ENCODE measurements at places on chromosomes 1 and 21. TPM values are rescaled to one million over a fixed set of nuclear protein-coding genes. Genes with fewer than 3 reads are reported as not detected.

DNA sequence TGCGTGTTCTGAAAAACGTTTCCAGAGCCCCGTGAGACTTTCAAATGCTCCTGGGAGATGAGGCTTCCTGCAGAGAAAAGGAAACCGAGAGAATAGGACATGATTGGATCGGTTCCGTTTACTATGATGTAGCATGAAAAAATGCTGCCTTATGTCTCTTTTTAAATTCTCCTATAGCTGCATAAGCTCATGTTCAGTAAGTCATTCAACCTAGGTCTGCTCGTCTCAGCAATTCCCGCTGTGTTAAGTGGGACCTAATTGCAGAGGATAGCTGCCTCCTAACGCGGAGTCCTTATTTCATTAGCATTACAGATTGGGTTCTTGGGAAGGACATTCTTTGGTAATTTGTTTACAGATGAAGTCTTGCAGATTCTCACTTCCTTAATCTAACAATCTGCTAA, 165.3 kb downstream of the GALNT2 start:
- DNase-seq: no peak
- H3K4me3 ChIP-seq: peak overlapping the region; percentile 27
- H3K36me3 ChIP-seq: peaks cover 15% of the 10 kb centered on the region
- peak overlapping the region; percentile 80 for H3K27ac ChIP-seq

GRCh38 chr1:241172486-241172885, 184.5 kb downstream of the RGS7 start:
- H3K4me3 ChIP-seq: no peak overlapping the region
- H3K36me3 ChIP-seq: no peaks in the 10 kb centered on the region
- no peaks in the 10 kb centered on the region for H3K27me3 ChIP-seq
- no peak overlapping the region for H3K27ac ChIP-seq

GRCh38 chr21:32459972-32460371, 47.5 kb downstream of the EVA1C start:
- H3K36me3 ChIP-seq: peaks cover 78% of the 10 kb centered on the region
- no peak overlapping the region for H3K4me3 ChIP-seq
- peaks cover 29% of the 10 kb centered on the region for H3K4me1 ChIP-seq
- DNase-seq: no peak
- no peak overlapping the region for H3K27ac ChIP-seq
- H3K27me3 ChIP-seq: no peaks in the 10 kb centered on the region

GRCh38 chr1:206080026-206080820, 27.2 kb downstream of the RHEX start:
- no peak overlapping the region for H3K27ac ChIP-seq
- DNase-seq: no peak
- H3K36me3 ChIP-seq: no peaks in the 10 kb centered on the region
- H3K27me3 ChIP-seq: no peaks in the 10 kb centered on the region
- H3K4me3 ChIP-seq: no peak overlapping the region
- H3K4me1 ChIP-seq: no peaks in the 10 kb centered on the region

DNA sequence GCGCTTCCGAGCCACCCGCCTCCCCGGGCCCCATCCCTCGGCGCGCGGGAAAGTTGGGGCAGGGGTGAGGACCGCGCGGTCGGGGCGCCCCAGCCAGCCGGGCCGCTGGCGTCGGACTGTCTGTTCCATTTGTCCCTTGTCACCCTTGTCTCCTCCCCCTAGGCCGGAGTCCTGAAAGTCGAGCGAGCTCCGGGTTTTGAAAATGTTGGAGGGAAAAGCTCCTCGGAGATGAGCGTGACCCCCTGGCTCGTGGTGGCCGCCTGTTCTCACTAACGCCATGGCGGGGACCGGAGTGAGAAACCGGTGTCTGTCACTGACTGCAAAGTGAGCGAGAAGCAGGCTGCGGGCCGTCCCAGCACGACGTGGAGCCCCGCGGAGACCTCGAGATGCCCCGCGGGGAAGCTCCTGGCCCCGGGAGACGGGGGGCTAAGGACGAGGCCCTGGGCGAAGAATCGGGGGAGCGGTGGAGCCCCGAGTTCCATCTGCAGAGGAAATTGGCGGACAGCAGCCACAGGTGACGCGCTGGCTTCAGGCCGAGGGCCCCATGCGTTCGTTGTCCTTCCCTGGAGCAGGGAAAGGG, 491 bp downstream of the PER3 start:
- H3K4me3 ChIP-seq: peak overlapping the region; percentile 66
- H3K27me3 ChIP-seq: no peaks in the 10 kb centered on the region
- DNase-seq: peak; percentile 60

- H3K27ac ChIP-seq: no peak overlapping the region
- no peak overlapping the region for H3K4me3 ChIP-seq
- H3K36me3 ChIP-seq: no peaks in the 10 kb centered on the region
- DNase-seq: no peak
These were observed 130.5 kb downstream of the TMEM53 start for GRCh38 chr1:44543786-44544185.

DNA sequence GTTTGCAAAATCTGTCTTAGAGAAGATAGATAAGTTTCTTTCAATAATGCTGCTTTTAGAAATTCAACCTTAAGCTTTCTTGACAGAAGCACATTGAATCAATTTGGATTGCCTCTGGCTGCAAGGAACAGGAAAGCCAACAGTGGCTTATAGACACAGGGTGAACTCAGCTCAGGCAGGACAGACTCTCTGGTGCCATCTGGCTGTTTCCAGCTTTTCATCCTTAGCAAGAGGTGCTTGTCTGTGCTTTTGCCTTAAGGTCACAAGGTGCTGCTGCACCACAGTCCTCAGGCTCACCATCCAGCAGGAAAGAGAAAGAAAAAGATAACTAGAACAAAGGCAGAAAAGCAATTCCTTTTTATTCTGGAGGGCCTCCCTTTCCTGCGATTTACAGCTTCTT, 93.7 kb upstream of the ETS2 start:
- H3K27ac ChIP-seq: no peak overlapping the region
- no peaks in the 10 kb centered on the region for H3K27me3 ChIP-seq
- no peaks in the 10 kb centered on the region for H3K4me1 ChIP-seq
- no peaks in the 10 kb centered on the region for H3K36me3 ChIP-seq
- no peak overlapping the region for H3K4me3 ChIP-seq

- H3K4me3 ChIP-seq: no peak overlapping the region
- H3K4me1 ChIP-seq: no peaks in the 10 kb centered on the region
- H3K27me3 ChIP-seq: no peaks in the 10 kb centered on the region
- H3K36me3 ChIP-seq: no peaks in the 10 kb centered on the region
- no peak overlapping the region for H3K27ac ChIP-seq
These were observed 37.4 kb downstream of the UBE2T start for GRCh38 chr1:202304375-202304774.

GRCh38 chr1:40711465-40712404, 20.2 kb downstream of the NFYC start:
- H3K4me1 ChIP-seq: peaks cover 86% of the 10 kb centered on the region
- H3K36me3 ChIP-seq: no peaks in the 10 kb centered on the region
- DNase-seq: no peak
- H3K27ac ChIP-seq: peak overlapping the region; percentile 80

- no peak overlapping the region for H3K27ac ChIP-seq
- H3K4me1 ChIP-seq: no peaks in the 10 kb centered on the region
- H3K36me3 ChIP-seq: no peaks in the 10 kb centered on the region
- no peak for DNase-seq
- H3K27me3 ChIP-seq: no peaks in the 10 kb centered on the region
These were observed 351.9 kb downstream of the ADGRL2 start for GRCh38 chr1:82152356-82153271.

- no peak for DNase-seq
- H3K36me3 ChIP-seq: no peaks in the 10 kb centered on the region
- no peaks in the 10 kb centered on the region for H3K27me3 ChIP-seq
- H3K4me3 ChIP-seq: no peak overlapping the region
These were observed 40.5 kb upstream of the SLC35F3 start for GRCh38 chr1:233863901-233864545.

DNA sequence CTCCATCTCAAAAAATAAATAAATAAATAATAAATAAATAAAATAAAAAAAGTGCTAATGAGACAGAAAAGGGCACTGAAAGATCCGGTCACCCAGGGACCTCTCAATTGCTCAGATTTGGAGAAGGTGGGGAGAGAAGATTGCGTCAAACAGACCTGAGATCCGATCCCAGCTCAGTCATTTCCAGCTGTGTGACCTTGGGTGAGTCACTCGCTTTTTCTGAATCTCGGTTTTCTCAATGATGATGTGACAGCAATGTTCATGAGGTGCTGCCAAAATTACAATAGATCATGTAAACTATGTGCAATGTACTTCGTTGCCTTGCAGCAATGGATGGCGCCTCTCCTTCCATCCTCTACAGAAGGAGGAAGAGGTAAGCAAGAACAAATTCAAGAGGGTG, 11.1 kb upstream of the MEF2D start:
- peaks cover 41% of the 10 kb centered on the region for H3K4me1 ChIP-seq
- DNase-seq: no peak
- no peak overlapping the region for H3K4me3 ChIP-seq
- H3K36me3 ChIP-seq: no peaks in the 10 kb centered on the region
- no peaks in the 10 kb centered on the region for H3K27me3 ChIP-seq

- H3K36me3 ChIP-seq: no peaks in the 10 kb centered on the region
- no peak overlapping the region for H3K27ac ChIP-seq
- H3K4me3 ChIP-seq: no peak overlapping the region
These were observed 18.6 kb downstream of the C8A start for GRCh38 chr1:56873213-56873612.

GRCh38 chr1:46535063-46535462, 16.4 kb downstream of the KNCN start:
- H3K4me3 ChIP-seq: no peak overlapping the region
- no peaks in the 10 kb centered on the region for H3K36me3 ChIP-seq
- H3K4me1 ChIP-seq: peaks cover 4% of the 10 kb centered on the region
- H3K27me3 ChIP-seq: peaks cover 57% of the 10 kb centered on the region
- H3K27ac ChIP-seq: no peak overlapping the region

DNA sequence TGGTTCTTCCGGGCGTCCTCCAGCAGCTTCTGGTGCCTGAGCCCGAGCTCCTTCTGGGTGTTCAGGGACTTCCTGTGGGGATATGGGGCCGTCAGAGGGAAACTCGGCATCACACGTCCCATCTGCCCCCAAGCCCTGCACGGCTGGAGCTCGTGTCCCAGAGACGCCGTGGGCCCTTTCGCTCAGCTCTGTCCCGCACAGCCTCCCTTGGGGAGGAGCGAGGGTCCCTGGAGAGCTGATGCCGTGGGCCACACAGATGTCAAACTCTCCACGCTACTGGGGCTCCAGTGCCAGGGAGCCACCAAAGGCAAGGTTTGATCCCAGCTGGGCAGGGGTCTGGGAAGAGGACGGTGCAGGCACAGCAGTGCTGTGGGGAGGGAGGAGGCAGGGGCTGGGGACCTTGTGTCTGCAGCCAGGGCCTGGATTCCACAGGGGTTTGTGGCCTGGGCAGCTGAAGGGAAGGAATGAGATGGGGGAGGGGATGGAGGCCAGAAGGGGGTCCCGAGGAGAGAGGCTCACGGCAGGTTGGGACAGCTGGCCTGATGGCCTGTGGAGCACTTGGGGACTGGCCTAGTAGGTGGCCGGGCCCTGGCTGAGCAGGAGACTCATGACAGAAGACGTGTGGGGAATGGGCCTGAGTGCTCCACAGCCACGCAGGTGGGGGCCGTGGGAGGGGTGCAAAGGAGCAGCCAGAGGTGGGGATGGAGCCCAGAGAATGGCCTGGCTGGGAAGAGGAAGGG, 30.4 kb downstream of the CFAP74 start:
- H3K4me1 ChIP-seq: no peaks in the 10 kb centered on the region
- no peak overlapping the region for H3K27ac ChIP-seq
- H3K27me3 ChIP-seq: peaks cover 4% of the 10 kb centered on the region
- no peak for DNase-seq

DNA sequence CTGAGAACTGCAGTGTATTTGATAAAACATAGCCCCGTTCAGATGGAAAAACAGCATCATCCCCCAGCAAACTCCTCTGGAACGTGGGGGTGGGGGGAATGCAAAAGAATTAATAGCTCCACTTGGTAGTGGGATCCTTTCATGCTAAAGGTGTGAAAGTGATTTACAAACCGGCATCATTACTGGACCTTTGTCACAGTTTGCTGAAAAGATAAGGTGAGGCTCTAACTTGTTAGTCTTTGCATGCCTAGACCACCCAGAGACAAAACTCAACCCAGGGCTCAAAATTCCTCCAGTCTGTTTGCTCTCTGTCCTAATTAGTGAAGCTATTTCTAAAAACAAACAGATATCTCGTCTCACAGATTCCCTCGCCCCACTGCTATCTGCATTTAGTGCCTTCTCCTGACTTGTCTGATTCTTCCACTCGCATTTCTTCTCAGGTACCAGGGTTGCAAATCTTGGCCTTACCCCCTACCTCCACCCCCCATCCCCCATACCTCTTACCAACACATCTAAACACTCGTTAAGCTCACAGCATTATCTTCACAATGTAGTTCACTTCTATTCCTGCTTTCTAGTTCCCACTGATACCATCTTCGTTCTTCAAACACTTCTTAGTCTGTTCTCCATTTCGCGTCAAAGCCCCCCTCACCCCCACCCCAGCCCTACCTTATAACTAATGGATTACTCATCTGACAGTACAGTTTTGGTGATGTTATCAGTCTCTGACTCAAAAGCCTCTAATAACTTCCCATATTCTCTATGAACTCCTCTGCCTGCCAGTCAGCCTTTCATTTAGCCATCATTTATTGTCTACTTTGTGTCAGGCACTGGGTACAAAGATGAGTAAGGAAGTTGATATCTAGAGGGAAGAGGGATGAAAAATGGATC, 11.8 kb downstream of the IER5 start:
- no peak overlapping the region for H3K27ac ChIP-seq
- H3K4me3 ChIP-seq: no peak overlapping the region
- no peak for DNase-seq

DNA sequence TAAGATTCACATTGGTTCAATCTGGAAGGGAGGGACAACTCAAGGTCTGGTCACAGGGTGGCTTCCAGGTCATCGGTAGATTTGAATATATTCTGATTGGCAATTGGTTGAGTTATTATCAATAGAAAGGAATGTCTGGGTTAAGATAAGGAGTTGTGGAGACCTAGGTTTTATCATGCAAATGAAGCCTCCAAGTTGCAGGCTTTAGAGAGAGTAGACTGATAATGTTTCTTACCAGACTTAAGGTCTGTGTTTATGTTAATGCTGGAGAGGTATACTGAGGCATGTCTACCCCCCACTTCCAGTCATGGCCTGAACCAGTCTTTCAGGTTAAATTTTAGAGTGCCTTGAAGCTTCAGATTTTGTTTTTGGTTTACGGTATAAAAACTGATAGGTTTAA, 29.7 kb downstream of the USP25 start:
- H3K36me3 ChIP-seq: no peaks in the 10 kb centered on the region
- H3K4me3 ChIP-seq: no peak overlapping the region
- no peaks in the 10 kb centered on the region for H3K27me3 ChIP-seq

The TENT5C gene
- total RNA-seq: 23.2 TPM

The RIPK4 gene
- total RNA-seq: 8.7 TPM

The PRPF38B gene
- total RNA-seq: 41.0 TPM

The S100A7 gene
- not detected for total RNA-seq

The PDZK1IP1 gene
- total RNA-seq: 22.6 TPM

The ANKRD34A gene
- 0.41 TPM for total RNA-seq

The SMG7 gene
- total RNA-seq: 58.9 TPM

The EVA1C gene
- 31.8 TPM for total RNA-seq

The CR1L gene
- total RNA-seq: 1.3 TPM

The KANK4 gene
- 4.4 TPM for total RNA-seq

The HOOK1 gene
- total RNA-seq: 14.7 TPM
